ENCODE measurements at places on chromosomes 4 and X.

DNA sequence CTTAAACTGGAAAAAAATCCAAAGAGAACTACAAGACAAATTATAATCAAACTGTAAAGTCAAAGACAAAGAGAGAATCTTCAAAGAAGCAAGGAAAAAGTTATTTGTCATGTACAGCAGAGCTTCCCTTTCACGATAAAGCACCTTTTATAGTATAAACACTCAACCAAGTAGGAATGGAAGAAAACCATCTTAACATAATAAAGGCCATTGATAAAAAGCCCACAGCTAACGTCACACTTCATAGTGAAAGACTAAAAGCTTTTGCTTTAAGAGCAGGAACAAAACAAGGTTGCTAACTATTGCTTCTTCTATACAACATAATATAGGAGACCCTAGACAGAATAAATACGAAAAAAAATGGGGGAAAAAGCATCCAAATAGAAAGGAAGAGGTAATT lies 595.7 kb upstream of the POU3F4 start:
- H3K4me3 ChIP-seq: no peak overlapping the region
- no peaks in the 10 kb centered on the region for H3K4me1 ChIP-seq
- no peak overlapping the region for H3K27ac ChIP-seq

- H3K4me1 ChIP-seq: no peaks in the 10 kb centered on the region
- H3K27me3 ChIP-seq: no peaks in the 10 kb centered on the region
- no peak for DNase-seq
- H3K36me3 ChIP-seq: no peaks in the 10 kb centered on the region
Observed at GRCh38 chrX:31331015-31331414, 259.2 kb upstream of the FTHL17 start.

DNA sequence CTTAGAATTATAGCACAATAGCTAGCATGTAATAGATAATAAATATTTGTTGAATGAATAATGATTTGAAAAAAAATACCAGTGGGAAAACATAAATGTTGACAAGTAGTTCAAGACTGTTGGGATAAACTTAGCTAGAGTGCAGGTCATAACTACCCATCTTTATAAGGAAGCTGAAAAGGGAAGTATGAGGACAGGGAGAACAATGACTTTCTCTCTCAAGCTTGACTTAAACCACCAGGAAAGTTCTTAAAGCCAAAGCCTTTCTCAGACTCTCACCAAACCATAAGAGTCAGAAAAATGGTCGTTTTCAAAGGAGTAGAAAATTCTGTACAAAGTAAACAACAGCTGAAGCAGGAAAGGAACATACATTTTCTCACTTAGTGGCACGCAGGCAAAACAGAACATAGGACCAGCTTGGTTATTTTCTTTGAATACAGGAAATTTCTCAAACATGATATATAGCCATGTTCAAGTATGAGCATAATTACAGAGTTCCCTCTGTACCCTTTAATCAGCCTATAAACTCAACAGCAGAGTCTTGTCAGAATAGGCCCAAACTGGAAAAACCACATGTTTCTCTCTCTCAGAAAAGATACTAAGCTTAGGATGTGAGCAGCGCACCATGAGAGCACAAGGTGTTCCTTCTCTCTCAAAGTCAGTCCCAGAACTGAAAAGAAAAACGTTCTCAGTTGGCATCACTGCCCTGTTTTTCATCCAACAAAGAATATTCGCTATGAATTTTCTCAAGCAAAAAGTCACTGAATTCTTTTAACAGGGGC lies 28.7 kb downstream of the MAPK10 start:
- no peaks in the 10 kb centered on the region for H3K4me1 ChIP-seq
- no peaks in the 10 kb centered on the region for H3K36me3 ChIP-seq
- no peaks in the 10 kb centered on the region for H3K27me3 ChIP-seq
- no peak overlapping the region for H3K27ac ChIP-seq

- no peaks in the 10 kb centered on the region for H3K36me3 ChIP-seq
- H3K4me1 ChIP-seq: no peaks in the 10 kb centered on the region
- H3K27me3 ChIP-seq: no peaks in the 10 kb centered on the region
- no peak for DNase-seq
Observed at GRCh38 chrX:111041018-111041462, 55.0 kb upstream of the PAK3 start.

- no peaks in the 10 kb centered on the region for H3K27me3 ChIP-seq
- no peak overlapping the region for H3K27ac ChIP-seq
- DNase-seq: no peak
- H3K4me1 ChIP-seq: no peaks in the 10 kb centered on the region
- H3K4me3 ChIP-seq: no peak overlapping the region
- H3K36me3 ChIP-seq: no peaks in the 10 kb centered on the region
Observed at GRCh38 chr4:178240891-178241290, 798.7 kb upstream of the AGA start.
